Retinal pigment epithelial cell (primary cell): ENCODE measurements at places on chromosomes 2 and 18.
A peak's percentile ranks its signal among the peaks of the same experiment; 100 is the strongest.

DNA sequence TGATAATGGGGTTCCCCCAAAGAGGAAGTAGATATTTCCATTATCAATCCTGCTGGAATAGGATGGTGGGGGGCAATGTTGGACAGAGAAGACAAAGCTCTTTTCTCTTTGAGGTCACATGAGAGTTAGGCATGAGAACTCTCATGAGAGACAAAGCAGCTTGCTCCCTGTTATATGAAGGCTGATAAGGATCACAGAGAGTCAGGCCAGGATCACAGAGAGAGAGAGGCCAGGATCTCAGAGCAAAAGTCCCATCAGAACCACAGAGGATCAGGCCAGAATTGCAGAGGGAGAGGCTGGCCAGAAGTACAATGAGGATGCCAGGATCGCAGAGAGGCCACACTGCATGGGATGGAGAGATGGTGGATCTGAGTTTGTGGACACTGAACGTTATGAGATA is 457.1 kb downstream of the LPIN1 start:
- no peak for DNase-seq

- DNase-seq, result peak; percentile 83
These were observed 54.9 kb downstream of the THUMPD2 start for GRCh38 chr2:39723946-39724827.

DNA sequence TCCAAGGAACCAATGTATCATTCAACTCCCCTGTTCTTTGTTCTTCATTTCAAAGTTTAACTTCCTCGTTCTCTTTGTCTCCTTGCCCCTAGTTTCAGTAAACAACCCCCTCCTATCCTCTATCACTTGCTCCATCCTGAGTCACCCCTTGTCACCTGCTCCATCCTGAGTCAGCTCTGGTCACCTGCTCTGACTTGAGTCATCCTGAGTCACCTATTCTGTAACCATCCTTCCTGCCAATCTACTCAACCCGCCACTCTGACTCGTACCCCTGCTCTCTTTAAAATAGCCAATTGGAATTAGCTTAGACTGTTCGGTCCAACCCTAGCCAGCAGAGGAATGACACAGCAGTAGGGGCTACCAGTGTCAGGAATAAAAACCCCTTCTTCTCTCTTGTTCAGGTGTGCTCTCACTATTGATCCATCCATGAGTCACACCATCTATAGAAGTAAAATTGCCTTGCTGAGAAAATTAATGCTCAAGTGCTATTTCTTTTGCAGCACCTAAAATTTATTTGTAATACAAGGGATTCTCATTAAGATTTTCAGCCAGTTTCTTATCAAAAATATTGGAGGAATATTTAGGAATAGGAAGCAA is 326.8 kb downstream of the AKAIN1 start:
- DNase-seq, result no peak

- DNase-seq, result no peak
These were observed 390.2 kb upstream of the NXPH2 start for GRCh38 chr2:139170406-139170805.

DNA sequence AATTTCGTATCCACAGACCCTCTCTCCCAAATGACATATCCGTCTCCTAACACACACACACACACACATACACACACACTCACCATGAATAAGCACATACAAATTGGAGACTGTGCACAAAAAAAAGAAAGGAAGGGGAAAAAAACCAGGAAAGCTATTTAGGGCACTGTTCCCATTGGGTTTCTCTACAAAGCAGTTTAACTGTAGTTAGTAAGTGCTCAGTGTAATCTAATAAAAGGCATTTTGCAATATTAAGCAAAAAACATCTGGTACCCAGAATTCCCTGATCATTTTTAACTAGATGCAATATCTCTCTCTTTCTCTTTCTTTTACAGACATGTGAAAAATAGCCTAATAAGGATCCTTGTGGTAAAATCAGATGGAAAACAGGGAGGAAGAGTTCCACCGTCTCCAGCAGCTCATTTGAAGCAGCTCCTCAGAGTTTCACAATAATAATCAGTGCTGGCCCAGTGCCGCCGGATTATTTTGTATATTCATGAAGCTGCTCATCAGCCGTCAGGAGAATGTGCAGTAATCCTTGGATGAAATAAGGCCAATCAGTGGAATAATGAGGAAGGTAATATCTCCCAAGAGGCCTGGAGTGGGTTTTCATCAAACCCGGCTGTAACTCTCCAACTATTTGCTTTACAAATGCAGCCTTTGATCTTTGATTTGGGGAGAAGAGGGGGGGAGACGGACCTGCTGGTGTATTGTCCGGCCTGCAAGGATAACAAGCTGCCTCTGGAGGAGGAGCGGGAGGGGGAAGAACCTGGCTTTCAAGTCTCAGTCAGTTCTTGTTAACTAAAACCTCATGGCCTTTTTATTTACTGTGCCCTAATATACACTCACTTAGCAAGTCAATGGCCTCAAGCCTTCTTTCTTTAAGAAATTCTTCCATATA is 227.6 kb upstream of the SMIM21 start:
- DNase-seq, result no peak

- no peak for DNase-seq
These were observed 3.3 kb downstream of the PTGR3 start for GRCh38 chr18:75205514-75206132.

GRCh38 chr2:40037303-40037702 is 258.2 kb upstream of the THUMPD2 start:
- no peak for DNase-seq

DNA sequence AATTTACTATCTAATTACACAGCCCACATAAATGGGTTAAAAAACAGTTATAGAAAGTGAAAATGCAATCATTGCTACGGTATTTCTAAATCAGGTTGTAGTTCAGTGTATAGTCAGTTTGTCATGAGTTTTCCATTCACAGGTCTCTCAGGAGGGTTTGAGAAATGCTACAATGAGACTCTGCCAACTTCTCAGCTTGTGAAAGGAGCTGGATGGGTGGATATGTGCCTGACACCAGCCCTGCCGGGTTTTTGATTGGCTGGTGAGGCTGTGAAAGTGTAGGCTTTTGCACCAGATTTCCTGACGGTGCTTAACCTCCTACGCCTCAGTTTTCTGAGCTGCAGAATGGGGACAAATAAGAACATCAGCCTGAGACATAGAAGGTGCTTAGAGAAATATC is 102.6 kb upstream of the SMIM21 start:
- no peak for DNase-seq

GRCh38 chr2:147006736-147007141 is 838.1 kb upstream of the ACVR2A start:
- DNase-seq, result peak; percentile 52

- DNase-seq, result no peak
These were observed 53.5 kb downstream of the VSNL1 start for GRCh38 chr2:17593841-17594491.
